Activated B cell treated with CpG ODN at 0.5 μM for 24 hours (primary cell): ENCODE measurements at places on chromosomes 1 and 21. TPM values are rescaled to one million over a fixed set of nuclear protein-coding genes. Genes with fewer than 3 reads are reported as not detected.

GRCh38 chr1:233180641-233181364 lies 114.7 kb downstream of the PCNX2 start:
- no peak for DNase-seq

DNA sequence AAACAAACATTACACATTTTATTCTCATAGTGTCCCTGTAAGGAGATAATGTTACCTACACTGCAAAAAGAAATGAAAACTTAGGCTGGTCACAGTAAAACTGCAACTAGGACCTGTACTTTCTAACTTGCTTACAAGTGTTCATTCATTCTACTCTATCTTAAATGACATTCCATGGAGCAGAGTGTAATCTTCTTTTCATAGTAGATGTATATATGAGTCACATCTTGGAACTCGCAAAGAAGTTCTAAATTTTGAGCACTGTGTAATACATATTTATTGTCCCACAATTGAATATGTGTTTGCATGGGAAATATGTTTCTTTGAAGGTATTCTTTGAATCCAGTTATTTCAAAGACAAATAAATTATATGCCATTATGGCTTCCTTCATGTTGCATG lies 1258.5 kb upstream of the ADGRL2 start:
- DNase-seq = no peak

DNA sequence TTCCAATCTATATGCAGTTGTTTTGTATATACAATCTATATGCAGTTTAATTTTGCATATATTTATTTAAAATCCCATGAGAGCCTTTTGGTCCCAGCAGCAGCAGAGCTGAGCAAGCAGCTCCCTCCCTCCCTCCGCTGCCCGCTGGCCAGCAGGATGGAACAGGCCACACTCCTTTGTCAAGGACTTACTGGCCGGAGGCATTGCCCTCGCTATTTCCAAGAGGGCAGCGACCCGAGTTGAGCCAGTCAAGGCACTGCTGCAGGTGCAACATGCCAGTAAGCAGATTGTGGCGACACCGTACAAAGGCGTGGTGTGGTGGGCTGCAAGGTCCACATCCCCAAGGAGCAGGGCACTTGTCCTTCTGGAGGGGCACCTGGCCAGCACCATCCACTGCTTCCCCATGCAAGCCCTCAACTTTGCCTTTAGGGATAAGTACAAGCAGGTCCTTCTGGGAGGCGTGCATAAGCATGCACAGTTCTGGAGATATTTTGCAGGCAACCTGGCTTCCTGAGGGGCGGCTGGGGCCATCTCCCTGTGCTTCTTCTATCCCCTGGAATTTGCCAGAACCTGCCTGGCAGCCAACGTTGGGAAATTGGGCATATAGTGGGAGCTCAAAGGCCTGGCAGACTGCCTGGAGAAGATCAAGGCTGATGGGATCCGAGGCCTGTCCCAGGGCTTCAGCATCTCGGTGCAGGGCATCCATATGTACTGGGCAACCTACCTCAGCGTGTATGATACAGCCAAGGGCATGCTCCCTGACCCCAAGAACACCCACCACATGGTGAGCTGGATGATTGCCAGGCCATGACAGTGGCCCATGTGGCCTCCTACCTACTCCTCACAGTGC lies 92.2 kb downstream of the OSBPL9 start:
- no peak for DNase-seq

GRCh38 chr1:4309676-4310320 lies 344.6 kb upstream of the AJAP1 start:
- no peak for DNase-seq

DNA sequence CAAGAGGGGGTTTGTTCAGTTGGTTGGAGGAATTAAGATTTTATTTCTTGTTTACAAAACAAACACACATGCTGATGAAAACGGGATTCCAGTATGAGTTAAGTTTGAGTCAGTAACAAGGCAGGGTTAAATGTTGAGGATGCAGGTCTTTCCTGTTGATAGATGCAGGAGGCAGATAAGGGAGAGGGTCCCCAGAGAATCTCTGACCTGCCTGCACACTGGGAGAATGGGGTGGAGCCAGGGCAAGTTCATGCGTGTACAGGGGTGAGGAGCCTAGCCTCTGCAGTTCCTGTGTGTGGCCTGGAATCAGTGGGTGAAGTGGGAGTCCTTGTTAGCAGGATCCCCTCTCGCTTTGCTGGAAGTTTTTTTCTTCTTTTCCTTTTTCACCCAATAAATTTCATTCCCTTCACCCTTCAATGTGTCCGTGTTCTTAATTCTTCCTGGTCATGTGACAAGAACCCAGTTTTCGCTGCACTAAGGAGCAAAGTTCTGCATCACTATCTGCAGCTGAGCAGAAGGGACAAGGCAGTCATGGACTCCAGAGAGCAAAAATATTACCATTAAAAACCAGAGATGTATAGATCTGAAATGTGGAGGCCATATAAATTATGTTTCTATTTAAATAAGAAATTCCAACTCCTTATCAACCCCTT lies 69.9 kb upstream of the MARK1 start:
- DNase-seq = no peak

GRCh38 chr1:219143735-219144134 lies 29.9 kb upstream of the LYPLAL1 start:
- DNase-seq = no peak

DNA sequence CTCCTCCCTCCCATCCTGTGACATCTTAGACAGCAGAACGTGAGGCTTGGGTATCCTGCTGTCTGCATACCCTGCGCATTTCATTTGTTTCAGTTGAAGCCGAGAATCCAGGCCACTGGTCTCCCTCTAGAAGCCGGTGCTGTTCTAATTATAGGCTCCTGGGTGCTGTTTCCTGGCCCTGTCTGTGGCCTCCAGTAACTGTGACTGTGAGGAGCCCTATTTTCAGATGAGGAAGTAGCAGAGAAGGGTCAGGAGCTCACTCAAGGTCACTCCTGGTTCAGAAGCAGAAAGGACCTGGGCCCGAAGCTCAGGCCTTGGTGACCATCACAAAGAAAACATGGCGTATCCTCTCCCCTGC lies 24.0 kb downstream of the COQ8A start:
- DNase-seq = no peak

DNA sequence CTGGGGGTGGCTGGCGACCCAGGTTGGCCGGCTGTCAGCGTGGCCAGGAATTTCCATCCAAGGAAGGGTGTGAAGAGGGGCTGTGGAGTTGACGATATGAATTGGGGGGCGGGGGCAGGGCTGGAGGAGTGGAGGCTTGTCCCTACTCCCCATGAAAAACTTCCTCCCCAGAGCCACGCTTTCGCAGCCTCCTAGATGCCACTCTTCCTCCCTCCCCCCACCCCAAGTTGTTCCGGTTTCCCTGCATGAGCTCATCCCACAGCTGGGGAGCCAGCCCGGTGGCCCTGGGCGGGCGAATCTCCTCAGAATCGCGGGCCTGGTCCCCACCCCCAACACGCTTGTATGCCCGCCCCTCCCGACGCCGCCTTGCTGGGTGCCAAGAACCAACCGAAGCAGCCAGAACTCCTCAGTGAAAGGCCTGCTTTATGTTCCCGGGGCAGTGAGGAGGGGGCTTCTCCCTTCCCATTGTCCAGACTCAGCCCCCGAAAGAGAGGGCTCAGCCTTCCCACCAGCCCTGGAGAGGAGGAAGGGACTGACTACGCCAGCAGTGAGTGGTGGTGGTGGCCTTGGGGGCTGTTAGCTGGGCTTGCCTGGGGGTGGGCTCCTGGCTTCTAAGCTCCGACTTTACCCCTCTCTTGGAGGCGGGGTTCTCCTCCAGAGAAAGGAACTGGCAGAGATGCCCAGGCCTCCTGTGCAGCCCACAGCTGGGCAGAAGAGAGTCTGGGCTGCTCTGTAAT lies 1.8 kb upstream of the CSMD2 start:
- DNase-seq = no peak

DNA sequence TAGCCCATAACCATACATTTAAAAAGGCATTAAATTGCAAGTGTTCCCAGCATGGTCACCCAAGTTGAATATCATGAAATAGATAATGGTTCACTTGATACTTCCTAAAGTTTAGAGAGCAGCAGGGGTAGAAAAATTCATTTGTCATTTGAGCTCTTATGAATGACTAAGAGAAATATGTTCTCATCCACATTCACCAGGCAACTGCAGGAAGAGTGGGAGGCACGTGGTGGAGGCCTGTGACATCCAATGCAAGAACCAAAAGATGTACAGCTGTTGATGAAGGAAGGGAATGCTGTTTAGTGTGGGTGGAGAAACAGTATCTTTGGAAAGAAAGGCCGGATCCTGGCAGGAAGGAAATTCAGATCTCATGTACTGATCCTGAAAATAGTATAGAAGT lies 473.1 kb downstream of the ADGRL2 start:
- DNase-seq = no peak

DNA sequence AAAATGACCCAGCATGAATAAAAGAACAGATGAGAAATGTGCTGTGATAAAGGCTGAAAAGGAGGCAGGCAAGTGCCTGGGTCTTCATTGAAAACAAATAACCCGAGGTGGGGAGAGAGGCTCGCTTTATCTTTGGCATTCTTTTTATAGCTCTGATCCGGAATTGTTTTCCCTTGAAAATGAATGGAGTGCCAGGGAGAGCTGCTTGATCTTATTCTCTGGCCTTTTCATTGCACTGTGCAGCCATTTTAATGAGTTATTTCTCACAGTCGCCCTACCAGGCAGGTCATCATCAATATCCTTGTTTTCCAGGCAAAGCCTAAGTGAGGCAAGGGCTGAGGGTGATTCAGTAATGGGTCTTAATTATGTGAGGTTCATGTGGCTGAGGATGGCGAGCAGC lies 39.8 kb upstream of the HLX start:
- no peak for DNase-seq

- no peak for DNase-seq
Measured at GRCh38 chr1:161492827-161493226, 12.4 kb upstream of the FCGR2A start.

- DNase-seq = no peak
Measured at GRCh38 chr1:195965036-195965435, 643.2 kb downstream of the KCNT2 start.

DNA sequence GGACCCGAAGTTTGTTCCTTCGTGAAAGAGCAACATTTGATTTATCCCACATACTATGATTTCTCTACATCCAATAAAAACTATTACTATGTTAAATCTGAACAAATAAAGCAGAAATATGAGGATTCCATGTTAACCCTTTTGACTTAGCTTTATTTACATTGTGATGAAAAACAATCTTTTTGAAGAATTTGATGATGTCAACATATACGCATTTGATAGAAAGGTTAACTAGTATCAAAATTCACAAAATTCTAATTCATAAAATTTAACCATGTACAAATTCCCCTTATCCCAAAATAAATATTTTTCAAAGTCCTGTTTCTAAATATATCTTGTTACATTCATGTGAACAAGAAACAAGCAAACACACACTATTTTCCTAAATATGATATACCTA lies 74.2 kb downstream of the TRIM33 start:
- no peak for DNase-seq

GRCh38 chr21:45768011-45768739 lies 124.7 kb downstream of the PCBP3 start:
- DNase-seq = no peak

- no peak for DNase-seq
Measured at GRCh38 chr1:115324649-115325420, 13.2 kb downstream of the NGF start.

- DNase-seq = no peak
Measured at GRCh38 chr1:204923201-204923600, 52.5 kb downstream of the NFASC start.

DNA sequence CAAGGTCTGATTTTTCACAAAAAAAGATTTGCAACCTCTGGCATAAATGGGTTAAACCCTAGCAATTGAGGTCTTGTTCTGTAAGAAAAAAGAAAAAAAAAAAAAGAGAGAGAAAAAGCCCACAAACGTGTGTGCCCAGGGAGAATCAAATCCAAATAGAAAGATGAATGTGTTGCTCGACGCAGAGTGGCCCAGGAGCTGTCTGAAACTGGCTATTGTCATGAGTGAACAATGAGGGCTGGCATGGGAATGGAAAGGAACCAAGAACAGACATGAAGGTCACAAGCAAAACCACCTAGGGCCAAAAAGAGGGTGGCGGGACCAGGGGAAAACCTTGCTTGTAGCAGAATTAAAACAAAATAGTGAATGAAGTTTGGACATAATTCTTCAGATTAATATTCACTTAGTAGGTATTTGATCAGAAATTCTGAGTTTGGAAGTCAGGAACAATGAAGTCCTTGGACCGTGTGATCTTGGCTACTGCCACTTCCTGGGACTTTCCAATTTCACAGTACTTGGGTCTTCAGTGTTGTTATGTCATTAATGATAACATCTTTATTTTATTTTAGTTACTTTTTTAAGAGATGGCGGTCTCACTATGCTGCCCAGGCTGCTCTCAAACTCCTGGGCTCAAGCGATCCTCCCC lies 3.1 kb downstream of the ENO1 start:
- no peak for DNase-seq

DNA sequence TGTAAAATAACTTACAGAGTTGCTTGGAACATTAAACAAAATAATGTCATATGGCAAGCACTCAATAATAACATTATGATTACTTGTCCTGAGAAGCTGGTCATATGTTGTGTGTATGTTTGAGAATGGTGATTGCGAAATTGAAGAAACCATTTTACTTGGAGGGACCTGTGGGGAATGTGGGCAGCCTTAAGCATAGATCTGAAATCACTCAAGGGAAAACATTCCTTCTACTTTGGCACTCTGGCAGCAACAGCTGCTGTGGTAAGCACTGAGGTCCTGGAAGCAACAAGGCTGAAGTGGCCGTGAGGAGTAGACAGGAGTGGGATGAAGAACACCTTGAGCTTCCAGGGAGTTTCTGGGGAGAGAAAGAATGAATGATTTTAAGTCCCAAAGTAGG lies 165.4 kb upstream of the ADAMTS5 start:
- DNase-seq = no peak

- DNase-seq = no peak
Measured at GRCh38 chr1:14658642-14659041, 60.2 kb downstream of the KAZN start.

- DNase-seq = peak; percentile 77
Measured at GRCh38 chr1:207644852-207645634, at the start of gene CR1L. TSS of gene CR1L (plus strand) at chr1:207645133. CDS start at chr1:207645234, 101 bp downstream.

DNA sequence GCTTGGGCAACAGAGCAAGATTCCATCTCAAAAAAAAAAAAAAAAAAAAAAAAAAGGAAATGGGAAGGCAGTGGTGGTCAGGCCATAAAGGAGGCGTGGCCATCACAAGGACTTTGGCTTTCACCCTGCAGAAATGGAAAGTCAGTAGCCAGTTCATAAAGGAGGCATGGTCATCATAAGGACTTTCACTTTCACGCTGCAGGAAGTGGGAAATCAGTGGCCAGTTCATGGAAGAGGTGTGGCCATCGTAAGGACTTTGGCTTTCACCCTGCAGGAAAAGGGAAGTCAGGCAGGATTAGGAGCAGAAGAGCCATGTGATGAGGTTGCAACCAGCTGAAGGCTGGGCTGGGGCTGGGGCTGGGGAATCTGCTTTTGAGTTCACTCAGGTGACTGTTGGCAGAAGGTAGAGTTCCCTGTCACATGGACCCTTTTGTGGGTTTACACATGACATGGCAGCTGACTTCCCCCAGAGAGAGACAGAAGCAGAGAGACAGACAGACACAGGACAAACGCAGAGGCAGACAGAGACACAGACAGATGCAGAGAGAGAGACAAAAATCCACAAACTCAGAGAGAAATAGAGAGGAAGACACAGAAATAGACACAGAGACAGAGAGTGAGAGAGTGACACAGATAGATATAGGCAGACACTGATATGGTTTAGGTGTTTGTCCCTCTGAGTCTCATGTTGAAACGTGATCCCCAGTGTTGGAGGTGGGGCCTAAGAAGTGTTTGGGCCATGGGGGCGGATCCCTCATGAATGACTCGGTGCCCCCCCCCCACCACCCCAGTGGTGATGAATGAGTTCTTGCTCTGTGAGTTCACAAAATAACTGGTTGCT lies 263.9 kb upstream of the KAZN start:
- no peak for DNase-seq

NBPF3 gene
- total RNA-seq = 3.0 and 4.3 TPM in 2 replicates

NCMAP gene
- total RNA-seq = not detected in 2 replicates

VANGL1 gene
- 0.46 and 1.2 TPM in 2 replicates for total RNA-seq

GNAT2 gene
- total RNA-seq = 0.71 TPM in 1 of 2 replicates, not detected in the other

NID1 gene
- total RNA-seq = 0.04 and 0.10 TPM in 2 replicates

FH gene
- total RNA-seq = 56.0 and 58.3 TPM in 2 replicates
